HepG2 (cell line): ENCODE measurements at places on chromosomes 1 and 21. TPM values are rescaled to one million over a fixed set of nuclear protein-coding genes. Genes with fewer than 3 reads are reported as not detected.

GRCh38 chr1:29134695-29135028, 11.0 kb upstream of the TMEM200B start:
- no peak for DNase-seq
- H3K4me3 ChIP-seq, result no peak overlapping the region
- H3K27me3 ChIP-seq, result no peaks in the 10 kb centered on the region; the same call in 1 of the 2 replicates
- H3K36me3 ChIP-seq, result no peaks in the 10 kb centered on the region

- H3K27me3 ChIP-seq, result no peaks in the 10 kb centered on the region
- no peak overlapping the region for H3K27ac ChIP-seq
- H3K36me3 ChIP-seq, result peaks cover 20% of the 10 kb centered on the region
- no peak for DNase-seq
Measured at GRCh38 chr1:179092896-179093461, 11.1 kb downstream of the TOR3A start.

GRCh38 chr21:25967901-25968438, 202.6 kb downstream of the APP start:
- no peak overlapping the region for H3K27ac ChIP-seq
- H3K27me3 ChIP-seq, result no peaks in the 10 kb centered on the region; the same call in 1 of the 2 replicates
- DNase-seq, result no peak
- peaks cover 2% of the 10 kb centered on the region for H3K36me3 ChIP-seq

GRCh38 chr21:36347962-36348328, 27.9 kb downstream of the MORC3 start:
- no peak overlapping the region for H3K4me3 ChIP-seq
- H3K27ac ChIP-seq, result no peak overlapping the region
- no peaks in the 10 kb centered on the region for H3K27me3 ChIP-seq
- no peak for DNase-seq
- H3K36me3 ChIP-seq, result peaks cover 13% of the 10 kb centered on the region

DNA sequence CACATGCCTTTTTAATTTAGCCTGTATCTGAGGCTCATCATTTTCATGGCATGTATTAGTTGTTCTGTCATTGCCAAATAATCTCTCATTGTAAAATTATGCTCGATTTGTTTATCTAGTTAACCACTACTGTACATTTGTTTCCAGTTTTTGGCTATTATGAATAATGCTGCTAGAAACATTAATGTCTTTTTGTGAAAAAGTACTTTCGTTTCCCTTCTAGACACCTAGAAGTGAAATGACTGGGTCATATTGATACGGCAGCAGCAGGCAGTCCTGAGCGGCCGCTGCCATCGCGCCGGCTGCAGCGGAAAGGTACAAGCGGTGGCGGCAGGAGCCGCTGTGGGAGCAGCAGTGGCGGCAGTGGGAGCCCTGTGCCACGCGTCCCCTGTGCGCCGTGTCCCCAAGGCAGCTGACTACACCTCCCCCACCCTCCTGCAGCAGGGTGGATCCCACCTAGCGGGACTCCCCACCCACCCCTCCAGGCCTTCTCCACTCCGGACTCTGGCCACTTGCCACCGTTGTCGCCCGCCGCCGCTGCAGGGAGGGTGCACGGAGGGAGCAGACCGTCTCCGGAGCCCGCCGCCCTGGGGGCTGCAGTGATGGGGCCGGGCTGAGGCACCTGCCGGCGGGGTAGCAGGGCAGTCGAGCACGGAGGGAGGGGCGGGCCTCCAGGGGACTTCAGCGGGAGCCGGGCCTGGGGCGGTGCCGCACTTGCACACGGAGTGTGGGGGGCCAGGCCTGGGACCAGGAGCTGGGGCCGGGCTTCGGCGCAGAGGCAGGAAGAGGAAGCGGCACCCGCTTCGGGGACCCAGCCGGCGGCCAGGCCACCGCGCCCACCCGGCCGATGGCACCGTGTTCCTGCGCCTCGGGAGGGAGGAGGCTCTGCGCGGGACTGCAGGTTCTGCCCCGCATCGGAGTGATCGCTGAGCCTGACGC, 66.8 kb upstream of the RGS7 start:
- H3K4me3 ChIP-seq, result peak overlapping the region; percentile 40
- no peaks in the 10 kb centered on the region for H3K4me1 ChIP-seq
- DNase-seq, result no peak
- H3K27me3 ChIP-seq, result no peaks in the 10 kb centered on the region; the same call in 1 of the 2 replicates

DNA sequence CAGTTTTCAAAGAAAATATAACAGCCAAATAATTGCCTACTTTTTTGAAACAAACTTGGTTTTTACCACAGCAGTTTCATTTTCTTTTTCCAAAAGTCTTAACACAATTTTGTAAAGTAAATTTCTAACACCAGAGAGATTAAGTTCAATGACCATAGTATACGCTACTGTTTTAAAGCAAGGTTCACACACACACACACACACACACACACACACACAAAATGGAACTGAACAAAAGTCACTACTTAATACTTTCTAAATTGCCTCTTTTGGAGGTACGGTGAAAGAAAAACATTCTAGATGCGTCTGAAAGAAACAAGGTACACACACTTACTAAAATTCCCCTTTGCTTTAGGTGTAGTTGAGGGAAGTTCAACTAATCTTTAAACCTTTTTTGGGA, 30.1 kb downstream of the C21orf91 start:
- H3K4me3 ChIP-seq, result no peak overlapping the region
- H3K36me3 ChIP-seq, result peaks cover 7% of the 10 kb centered on the region; the same call in 2 of the 3 replicates
- no peaks in the 10 kb centered on the region for H3K27me3 ChIP-seq
- DNase-seq, result no peak
- H3K27ac ChIP-seq, result no peak overlapping the region
- peaks cover 12% of the 10 kb centered on the region for H3K4me1 ChIP-seq

- H3K36me3 ChIP-seq, result peaks cover 13% of the 10 kb centered on the region; the same call in 2 of the 3 replicates
- no peaks in the 10 kb centered on the region for H3K27me3 ChIP-seq
- H3K4me1 ChIP-seq, result peaks cover 51% of the 10 kb centered on the region
- no peak overlapping the region for H3K27ac ChIP-seq
Measured at GRCh38 chr1:21662426-21663247, 6.5 kb downstream of the RAP1GAP start.

The C1orf74 gene
- 0.71 and 0.98 TPM in 2 replicates for total RNA-seq

The SPRR2A gene
- not detected in 2 replicates for total RNA-seq

The C8B gene
- total RNA-seq, result 3.3 and 8.4 TPM in 2 replicates

The RASAL2 gene
- total RNA-seq, result 5.4 and 6.4 TPM in 2 replicates

The USP24 gene
- 47.6 and 59.5 TPM in 2 replicates for total RNA-seq
